HuH-7 (cell line): ENCODE measurements at places on chromosomes 5 and 9.

DNA sequence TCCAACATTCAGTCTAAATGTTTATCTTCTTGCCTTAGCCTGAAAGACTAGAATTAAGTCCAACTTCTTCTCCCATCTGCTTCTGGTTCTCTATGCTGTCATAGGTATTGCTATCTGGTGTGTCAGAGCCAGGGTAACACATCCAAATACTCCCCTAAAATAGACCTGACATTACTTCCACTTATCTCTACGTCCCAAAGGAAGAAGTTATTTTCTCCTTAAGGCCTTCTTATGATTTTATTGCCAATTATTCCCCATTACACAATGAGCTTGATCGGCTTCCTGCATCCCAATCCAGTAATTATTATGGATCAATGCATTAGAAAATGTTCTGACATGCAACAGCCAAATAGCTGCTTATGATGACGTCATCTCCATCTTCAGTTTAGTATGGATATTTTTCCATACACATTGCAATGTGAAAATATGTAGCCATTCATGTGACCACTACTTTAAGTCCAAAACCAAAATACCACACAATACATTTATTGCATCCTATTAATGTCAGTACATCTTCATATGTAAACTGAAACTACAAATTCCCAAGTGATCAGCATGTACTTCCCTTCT is 555.5 kb downstream of the MAT2B start:
- DNase-seq, result no peak

GRCh38 chr5:121396716-121397115 is 455.0 kb upstream of the FTMT start:
- no peak for DNase-seq

GRCh38 chr5:131536211-131536826 is 98.7 kb downstream of the RAPGEF6 start:
- DNase-seq, result no peak

GRCh38 chr9:90540734-90541133 is 101.9 kb downstream of the DIRAS2 start:
- DNase-seq, result no peak

DNA sequence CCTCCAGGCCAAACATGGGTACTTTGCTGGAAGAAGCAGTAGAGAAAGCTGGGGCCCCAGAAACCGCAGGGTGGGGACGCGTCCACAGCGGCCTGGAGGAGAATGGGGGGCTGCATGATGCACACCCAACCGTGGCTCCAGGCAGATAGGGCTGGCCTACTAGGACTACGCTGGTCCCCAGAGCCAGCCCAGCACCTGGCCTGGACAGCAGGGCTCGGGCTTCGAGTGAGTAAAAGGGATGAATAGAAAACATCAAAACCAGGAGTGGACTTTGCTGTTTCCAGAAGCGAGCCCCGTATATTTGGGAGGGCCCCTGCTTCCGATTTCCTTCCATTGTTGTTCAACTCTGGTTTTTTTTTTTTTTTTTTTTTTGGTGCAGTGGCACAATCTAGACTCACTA is 30.7 kb downstream of the DBH start:
- DNase-seq, result no peak

DNA sequence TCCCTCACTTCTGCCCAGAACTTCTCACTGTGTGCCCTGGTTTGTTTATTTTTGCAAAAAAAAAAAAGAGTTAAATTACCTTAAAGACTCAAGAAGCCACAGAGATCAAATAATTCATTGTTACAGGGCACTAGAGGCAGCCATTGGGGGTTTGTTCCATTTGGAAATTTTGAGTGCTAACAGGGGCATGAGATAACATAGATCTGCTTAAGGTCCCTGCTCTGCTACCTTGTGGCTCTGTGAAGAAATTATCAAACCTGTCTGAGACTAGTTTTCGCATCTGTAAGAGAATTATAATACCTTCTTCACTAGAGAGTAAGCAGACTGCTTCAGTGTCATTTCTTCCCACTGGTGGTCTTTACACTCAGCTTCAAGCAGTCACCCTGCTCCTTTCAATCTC is 394 bp downstream of the TLR4 start:
- DNase-seq, result no peak

DNA sequence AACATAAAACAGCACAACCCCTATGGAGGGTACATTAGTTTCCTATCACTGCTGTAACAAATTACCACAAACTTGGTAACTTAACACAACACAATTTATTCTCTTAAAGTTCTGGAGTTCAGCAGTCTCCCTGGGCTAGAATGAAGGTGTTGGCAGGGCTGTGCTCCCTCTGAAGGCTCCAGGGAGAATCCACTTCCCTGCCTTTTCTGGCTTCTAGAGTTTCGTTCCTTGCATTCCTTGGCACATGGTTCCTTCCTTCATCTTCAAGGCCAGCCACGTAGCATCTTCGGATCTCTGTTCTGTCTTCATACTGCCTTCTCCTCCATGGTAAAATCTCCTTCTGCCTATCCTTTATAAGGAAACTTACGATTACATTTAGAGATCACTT is 25.0 kb upstream of the GSN start:
- DNase-seq, result no peak

DNA sequence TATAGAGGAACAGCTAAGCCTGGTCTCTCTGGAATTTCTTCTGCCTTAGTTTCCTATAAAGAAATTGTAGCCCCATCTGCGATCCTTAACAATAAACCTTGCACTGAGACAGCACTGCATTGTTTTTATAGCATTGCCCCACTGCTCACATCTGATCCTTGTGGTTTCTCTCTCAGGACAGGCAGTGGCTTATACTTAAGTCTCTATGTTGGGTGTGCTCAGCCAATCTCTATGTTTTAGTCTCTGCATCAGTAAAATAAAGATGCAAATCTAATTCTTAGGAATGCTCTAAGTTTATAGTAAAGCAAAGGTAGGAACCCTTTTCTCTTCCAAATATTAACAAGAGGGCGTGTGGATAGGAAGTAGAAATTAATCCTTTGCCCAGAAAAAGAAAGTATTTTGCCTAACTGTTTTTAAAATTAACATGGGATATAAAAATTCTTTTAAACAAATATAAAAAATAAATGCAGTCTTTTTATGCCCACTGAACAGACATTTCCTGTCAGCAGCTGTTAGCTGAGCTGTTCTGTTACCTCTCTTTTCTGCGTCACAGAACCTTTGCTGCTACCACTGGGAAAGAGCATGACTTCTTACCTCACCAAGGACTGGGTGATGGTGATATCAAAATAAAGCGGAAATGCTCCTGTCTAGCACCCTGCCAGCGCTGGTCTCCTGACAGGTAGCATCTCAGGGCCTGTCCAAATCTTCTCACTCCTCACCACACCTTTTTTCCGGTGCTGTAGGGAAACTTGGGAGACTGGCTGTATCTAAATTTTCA is 29.5 kb downstream of the MRPS27 start:
- DNase-seq, result no peak

GRCh38 chr5:7578071-7578470 is 182.1 kb downstream of the ADCY2 start:
- no peak for DNase-seq

DNA sequence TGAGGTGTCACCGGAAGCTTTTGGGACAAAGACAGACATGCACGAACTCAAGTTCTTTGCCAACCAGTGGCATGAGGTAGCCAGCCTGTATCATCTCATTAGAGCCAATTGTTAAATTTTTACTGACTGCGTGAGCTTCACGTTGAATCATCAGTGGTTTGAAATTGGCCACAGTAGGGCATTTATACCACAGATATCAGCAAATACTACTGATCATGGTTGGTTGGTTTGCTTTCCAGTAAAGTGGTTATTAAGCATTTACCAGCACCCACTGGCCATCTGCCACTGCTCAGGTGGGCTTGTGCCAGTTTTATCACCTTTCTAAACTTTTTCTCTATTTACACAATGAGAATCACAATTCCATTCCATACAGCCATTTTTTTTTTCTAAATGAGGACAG is 28.4 kb upstream of the SHC3 start:
- DNase-seq, result no peak

GRCh38 chr9:79974806-79975422 is 403.1 kb downstream of the TLE4 start:
- DNase-seq, result no peak

DNA sequence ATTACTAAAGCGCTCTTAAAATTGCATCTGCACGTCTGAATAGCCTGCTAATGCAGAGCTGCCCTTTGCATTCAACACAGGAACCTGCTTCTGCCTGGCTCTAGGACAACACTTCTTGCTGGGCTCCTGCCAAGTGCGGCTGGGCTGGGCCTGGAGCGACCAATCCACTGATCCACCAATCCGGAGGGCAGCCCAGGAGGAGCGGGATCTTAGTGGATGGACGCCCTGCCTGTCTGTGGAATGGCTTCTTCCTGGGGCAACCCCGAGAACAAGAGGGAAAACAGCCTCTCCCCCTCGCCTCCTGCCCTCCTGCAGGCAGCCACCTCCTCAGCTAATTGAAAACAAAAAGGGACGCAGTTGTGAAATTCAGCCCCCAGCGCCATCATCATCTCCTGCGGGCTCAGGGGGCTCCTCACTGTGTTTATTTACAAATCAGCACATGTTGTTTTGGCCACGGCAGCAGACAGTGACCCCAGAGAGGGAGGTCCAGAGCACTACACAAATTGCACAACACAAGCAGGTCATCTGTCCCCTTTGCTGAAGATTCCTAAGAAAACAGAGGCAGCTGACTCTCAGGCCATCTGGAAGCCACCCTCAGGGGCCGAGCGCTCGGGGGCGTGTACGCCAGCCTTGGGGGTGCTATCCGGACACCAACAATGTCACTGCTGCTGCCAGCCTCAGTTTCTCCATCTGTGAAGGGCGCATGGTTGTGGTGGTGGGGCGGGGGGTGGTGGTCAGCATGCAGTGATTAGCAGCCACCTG is 57.3 kb downstream of the GADD45G start:
- DNase-seq, result peak; percentile 74

DNA sequence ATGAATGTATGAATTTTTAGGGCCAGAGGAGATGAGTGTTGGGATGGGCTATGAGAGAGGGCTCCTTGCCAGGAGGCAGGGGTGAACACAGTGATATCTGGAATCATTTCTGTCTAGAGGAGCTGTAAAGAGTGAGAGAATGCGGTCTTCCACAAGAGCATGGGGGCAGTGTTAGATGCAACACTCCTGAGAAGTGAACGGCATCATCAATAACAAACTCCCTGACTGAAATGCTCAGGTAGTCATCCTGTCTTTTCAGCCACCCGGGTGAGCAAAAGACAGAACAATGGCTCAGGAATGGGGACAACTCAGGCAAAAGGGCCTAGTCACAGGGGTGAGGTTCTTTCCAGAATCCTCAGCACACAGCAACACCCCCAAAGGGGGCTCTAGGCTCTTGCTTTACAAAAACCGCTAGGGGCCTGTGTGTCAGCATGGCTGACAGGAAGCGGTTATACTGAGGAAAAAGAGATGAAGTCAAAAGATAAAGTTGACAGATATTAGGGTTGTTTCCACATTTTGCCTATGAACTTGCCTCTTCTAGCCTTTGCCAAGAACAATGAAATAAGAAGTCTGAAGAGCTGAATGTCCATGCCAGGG is 104.6 kb upstream of the LRRTM2 start:
- no peak for DNase-seq

GRCh38 chr5:66891184-66891925 is 295.2 kb downstream of the MAST4 start:
- DNase-seq, result no peak

DNA sequence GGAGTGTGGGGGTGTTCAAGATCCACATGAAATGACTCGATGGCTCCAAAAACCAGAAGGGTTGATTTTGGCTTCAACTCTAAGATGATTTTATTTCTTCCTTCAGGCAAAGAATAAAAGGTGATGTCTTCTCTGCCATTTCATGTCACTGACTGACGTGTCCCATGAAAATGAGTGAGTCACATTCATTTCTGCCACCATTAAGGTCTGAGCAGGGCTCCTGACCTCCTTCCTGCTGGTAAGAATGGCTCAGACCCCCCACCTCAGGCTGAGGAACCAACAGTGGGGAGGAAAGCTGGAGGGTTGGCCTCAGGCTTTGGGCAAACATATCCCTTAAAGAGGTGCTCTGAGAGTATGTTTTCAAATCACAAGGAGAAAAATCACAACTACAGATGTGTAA is 53.9 kb upstream of the ZNF354A start:
- no peak for DNase-seq

DNA sequence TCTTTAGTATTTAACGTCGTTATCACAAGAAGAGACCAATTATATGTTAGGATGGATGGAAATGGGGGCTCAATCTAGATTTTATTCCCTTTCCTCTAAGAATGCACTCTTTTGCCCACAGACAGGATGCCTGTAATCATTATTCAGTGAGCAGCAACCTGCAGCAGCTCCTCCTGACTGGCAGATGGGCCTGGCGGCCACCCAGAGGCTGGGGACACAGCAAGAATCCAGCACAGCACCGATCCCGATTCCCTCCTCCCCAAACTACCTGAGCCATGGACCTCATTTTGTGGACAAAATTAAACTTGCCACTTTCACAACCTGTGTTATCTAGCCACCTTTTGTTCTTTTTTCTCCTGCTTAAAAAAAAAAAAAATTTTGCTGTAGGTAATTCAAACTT is 101.0 kb downstream of the USP20 start:
- DNase-seq, result no peak

DNA sequence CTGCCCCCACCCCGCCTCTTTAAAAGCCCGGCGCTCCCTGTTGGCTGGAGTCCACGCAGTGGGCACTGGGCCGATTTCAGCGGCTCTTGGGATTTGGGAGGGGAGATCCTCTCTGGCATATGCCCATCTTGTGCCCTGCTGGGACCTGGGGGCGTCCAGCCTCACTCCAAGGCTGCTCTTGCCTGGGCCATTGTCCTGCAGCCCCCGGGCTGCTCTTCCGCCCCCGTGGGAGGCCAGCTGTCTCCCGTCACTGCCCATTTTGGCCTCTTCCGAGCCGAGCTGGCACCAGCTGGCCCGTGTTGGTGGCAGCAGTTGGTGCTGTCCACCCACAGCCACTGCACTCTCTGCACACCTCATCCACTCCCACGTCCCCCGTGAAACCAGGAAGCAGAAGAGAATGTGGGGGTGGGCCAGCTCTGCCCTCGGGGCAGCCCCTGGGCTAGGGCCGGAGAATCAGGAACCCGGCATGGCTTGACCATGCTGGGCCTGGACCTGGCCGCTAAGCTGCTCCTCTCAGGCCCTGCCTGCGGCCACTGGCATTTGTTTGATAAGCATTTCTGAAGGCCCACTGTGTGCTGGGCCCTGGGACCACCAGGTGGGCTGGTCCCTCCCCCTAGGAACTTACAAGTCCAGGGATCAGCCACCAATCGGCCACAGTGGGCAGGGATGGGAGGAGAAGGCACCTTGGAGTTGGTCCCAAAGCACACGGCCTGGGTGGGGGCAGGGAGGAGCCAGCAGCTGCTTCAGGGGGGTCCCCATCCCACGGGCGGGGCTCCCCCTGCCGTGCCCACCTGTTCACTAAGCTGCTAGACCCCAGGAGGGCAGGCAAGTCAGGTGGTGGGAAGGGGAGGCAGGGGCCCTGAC is 2.2 kb downstream of the C8G start:
- no peak for DNase-seq

DNA sequence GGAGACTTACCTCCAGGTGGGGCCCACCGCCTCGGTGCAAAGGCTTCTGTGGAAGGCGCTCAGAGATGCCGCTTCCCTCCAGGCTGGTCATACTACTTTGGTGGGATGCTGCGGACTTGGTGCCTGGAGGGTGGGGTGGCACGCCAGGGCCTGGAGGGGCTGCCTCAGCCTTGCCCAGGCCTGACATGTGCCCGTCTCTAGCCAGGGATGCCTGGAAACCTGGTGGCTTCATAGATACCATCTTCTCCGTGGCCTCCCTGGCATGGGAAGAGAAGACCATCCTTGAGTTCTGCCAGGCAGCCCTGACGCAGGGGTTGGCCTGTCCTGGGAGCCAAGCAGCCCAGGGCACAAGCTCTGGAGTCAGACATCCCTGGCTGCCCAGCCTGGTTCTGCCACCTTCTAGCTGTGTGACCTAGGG is 28.3 kb downstream of the ORM2 start:
- DNase-seq, result no peak
